Fibroblast of the conjunctiva (primary cell): ENCODE measurements at places on chromosomes 13 and 19.

GRCh38 chr13:59300355-59301173 lies 863.2 kb downstream of the DIAPH3 start:
- DNase-seq: no peak

DNA sequence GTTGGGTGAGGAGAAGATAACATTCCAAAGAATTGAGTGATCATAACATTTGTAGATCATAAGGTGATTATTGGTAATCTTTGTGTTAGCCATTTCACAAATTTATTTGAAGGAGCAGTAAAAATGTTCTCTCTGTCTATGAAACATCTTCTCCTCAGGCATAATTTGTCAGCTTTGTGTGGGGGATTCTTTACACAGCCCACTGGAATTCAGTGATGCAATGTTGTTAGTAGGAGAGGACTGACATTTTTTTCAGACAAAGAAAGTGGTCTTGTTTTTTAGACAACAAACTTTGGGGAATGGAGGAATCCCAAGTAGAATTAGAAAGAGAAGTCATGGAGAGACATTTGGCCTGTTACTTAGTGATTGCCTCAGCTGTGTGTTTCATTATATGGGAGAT lies 100.3 kb downstream of the ITGBL1 start:
- peak; percentile 31 for DNase-seq

GRCh38 chr13:106630650-106631049 lies 62.7 kb upstream of the ARGLU1 start:
- no peak for DNase-seq

DNA sequence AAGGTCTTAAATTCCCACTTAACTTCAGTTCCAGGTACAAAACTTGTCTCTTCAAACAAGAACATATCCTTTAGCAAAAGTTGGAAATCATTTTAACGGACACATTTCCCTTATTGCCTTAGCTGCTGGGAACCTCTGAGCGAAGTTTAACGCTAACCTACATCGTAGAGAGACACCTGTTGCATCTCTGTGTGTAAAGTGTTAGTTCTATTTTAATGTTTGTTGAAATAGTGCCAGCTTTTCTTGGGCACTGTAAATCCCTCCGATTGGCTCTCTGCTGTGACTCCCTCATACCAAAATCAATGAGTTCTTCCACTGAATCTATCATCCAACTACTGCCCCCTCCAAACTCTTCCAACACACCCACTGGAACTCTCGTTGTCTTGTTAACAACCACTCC lies 2.3 kb upstream of the HIF3A start:
- DNase-seq: no peak

DNA sequence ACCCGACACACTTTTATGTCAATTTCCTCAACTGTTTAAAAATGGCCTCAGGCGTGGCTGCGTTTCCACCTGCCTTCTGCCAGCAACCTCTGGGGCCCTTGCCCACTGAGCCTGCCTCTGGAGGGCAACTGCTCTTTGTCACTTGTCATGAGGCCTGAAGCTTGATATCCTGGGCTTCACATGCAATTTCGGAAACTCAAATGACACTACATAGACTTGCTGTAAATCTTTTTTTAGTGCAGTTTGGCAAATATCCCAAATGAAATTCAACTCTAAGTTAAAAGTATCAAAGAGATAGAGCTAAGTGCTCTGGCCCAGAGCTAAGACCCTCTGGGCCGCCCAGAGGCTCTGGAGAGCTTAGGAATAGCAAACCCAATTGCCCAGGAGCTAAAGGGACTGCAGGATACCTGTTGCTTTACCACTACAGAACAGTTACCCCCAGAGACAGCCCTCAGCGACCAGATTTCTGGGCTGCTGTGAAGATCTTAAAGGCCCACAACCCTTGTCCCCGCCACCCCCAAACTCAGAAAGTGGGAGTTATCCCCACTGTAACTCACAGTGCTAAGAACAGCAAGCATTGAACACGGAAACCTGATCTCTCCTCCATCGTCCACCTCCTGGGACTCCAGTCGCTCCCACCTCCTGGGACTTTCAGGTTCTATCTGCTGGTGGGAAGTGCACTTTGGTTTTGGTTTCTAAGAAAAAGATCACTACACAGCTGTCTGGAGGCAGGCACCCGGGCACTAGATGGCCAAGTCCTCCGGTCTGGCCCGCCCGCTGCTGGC lies 19.4 kb downstream of the GJA3 start:
- no peak for DNase-seq

- DNase-seq: no peak
Observed at GRCh38 chr19:7925171-7925851, 624 bp downstream of the CTXN1 start.

GRCh38 chr13:106471957-106472543 lies 63.4 kb downstream of the EFNB2 start:
- peak; percentile 27 for DNase-seq

GRCh38 chr13:52975161-52975560 lies 53.5 kb upstream of the OLFM4 start:
- no peak for DNase-seq

GRCh38 chr13:81021284-81021840 lies 680.4 kb upstream of the SPRY2 start:
- no peak for DNase-seq
